ENCODE measurements at places on chromosomes 6 and 20.

DNA sequence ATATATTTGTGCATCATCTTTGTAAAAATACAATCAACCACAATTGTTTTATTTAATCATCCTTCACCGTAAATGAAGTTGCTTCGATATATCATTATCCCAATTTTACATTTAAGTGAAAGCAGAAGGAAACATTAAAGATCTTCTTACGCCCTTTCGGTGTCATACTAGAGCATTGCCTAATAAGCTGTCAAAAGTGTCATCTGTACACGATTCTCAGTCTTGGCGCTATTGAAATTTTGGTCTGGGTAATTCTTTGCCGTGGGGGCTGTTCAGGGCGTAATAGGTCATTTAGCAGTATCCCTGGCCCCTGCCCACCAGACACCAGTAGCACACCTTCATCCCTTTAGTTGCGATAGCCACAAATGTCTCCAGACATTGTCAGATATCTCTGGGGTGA is 40.4 kb upstream of the TMEM170B start:
- no peak for DNase-seq

DNA sequence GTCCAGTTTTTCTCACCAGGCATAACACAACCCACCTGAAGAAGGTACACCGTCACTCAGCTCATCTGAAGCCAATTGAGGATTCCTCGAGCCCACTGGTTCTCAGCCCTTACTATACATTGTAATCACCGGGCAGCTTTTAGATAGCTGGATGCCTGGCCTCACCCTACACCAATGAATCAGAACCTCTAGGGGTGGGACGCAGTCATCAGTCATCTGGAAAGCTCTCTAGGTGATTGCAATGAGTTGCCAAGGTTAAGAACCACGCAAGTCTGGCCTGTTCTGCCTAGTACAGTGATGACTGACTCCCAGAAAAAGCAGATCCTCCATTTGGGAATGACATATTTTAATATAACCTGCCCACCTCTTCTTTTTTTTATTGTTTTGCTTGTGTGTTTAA is 41.1 kb downstream of the MC3R start:
- no peak for DNase-seq

DNA sequence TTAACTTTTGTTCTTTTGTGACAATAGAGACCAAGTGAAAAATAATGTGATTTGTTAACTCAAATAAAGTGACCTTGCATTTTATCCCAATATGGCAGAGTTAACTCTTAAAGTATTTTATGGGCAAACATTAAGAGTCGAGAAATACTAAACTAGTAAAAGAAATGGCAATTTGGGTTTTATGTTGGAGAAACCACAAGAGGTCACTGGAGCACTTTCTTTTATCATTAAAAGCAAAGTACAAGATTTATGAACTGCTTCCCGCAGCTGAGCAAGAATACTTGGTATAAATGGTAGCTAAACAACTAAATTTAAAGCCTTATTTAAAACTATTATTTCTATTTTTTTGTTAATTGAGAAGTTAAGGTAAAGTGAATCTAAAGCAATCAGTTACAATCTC is 33.5 kb upstream of the MCM9 start:
- DNase-seq = no peak

- no peak for DNase-seq
Observed at GRCh38 chr6:25612666-25613065, 39.3 kb upstream of the SCGN start.

DNA sequence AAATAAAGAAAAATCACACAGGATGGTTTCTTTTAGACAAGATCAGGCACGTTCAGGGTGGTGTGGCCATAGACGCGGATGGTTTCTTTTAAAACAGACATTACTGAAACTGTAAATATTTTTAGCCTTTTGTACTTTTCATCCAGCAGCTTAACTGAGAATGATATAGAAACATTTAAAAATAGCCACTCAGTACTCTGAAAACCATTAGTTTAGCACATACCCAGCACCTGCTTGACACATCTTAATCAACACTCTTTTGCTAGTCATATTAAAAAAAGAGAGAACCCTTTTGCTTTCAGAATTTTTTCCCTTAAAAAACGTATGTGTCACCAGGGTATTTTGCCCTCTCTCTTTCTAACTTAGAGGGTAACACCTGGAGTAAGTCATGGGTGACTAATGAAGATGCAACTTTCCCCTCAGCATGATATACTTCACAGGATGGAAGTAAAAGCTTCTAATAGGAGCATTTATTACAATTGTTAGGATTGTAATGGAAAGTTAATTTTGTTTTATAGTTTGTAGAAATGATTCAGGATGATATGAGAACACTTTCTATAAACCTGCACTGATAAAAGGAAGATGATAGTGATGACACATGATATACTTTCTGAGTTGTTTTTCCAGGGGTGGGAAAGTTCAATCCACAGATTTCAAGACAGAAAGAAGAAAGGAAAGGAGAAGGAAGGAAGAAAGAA is 45.2 kb downstream of the BACH2 start:
- DNase-seq = no peak

- no peak for DNase-seq
Observed at GRCh38 chr20:14126856-14127255, 131.5 kb downstream of the MACROD2 start.

- no peak for DNase-seq
Observed at GRCh38 chr6:54018722-54019121, 92.5 kb upstream of the MLIP start.
